MM.1S (cell line): ENCODE measurements at places on chromosomes 12 and 14.

DNA sequence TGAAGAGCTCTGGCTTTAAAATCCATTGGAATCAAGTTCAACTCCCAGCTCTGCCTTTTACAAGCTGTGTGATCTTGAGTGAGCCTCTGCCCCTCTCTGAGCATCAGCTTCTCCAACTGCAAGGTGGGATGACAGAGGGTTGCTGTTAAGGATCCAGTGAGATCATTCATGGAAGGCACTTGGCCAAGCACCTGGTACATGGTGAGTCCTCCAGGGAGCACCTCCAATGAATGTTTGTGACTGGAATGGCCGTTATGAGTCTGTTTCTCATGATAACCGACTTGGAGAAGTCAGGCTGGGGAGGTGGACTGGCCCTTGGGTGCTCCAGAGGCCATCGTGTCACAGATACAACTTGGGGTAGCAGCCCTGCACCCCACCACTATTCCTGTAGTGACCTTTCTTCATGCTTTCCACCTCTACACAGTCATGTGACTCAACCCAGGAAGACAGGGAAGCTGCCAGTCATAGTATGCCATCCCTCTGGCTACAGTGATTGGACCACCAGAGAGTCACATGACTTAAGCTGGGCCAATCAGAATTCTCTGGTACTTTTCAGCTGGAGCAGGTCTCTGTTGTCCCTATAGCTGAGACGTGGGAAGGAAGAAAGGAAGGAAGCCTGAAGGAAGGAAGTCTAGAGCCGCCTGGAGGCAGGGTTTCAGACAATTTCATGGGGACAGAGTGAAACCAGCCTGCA is 146.5 kb upstream of the MYL2 start:
- no peak for DNase-seq

- no peak for DNase-seq
These were observed 186.6 kb downstream of the PAX9 start for GRCh38 chr14:36848213-36848612.

DNA sequence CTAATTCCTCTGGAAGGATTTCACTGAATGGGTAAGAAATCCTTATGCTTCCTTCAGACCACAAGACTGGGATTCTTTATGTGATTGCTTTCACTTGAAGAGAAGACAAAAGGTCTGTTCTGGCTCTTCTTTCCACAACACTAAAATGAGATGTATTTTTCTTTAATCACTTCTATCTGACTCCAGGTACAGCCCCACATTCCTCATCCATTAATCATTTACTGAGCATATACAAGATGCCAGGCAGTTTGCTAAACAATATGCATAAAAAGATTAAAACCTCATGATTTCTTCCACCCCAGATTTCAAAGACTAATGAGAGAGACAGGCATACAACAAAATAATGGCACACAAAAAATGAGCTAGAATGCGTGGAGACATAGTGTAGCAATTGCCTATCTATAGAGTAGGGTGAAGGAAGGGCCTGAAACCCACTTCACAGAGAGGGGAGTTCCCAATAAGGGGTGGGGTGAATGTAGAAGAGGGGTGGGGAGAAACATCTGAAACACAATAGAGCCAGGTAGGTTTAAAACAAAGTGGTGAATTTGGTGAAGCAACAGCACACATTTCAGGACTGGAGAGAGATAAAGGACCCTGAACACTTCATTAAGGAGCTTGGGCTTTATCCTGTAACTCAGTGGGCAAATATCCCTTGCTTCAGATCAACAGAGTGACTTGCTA is 65.1 kb upstream of the PRB2 start:
- no peak for DNase-seq

GRCh38 chr12:57444744-57445143 is 10.2 kb downstream of the INHBC start:
- no peak for DNase-seq

GRCh38 chr12:5166976-5167375 is 123.3 kb downstream of the KCNA5 start:
- DNase-seq = no peak

- DNase-seq = no peak
These were observed 133.4 kb upstream of the RAP1B start for GRCh38 chr12:68477261-68477772.

GRCh38 chr12:24252602-24253001 is 303.1 kb upstream of the SOX5 start:
- DNase-seq = no peak
